ENCODE measurements at places on chromosomes 7 and 10. TPM values are rescaled to one million over a fixed set of nuclear protein-coding genes. Genes with fewer than 3 reads are reported as not detected.

Gene HACD1
- 3.4 TPM for total RNA-seq

DNA sequence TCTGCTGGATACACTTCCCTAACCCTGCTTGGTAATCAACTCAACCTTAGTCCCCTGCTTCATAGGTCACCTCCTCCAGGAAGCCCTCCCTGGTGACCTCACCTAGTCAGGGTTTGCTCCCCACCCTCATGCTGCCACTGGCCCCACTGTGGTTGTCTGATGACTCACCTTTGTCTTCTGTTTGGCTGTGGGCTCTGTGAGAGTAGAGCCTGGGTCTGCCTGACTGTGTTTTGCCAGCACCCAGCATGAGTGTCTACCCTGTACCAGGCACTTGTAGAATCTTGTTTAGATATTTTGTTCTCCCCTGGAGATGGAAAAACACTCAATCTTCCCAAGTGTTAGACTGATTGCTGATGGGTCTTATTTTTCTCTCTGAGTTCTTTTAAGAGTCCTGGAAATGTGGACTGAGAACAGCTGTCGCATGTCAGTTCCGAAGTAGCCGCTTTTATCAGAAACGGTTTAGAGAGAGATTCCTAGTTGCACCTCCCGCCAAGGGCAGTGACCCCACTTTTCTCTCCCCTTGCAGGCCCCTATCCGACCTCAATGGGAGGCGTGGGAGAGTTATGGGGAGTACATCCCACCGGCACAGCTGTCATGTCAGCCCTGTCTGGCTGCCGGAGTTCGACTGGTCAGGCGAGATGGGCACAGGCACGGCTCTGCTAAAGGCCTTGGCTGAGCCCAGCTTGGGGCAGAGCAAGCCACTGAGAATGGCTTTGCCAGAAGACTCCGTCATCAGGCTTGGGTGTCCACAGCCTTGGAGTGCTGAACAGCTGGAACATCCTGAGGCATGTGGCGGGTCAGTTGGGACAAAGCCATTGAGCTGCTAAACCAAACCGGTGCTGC lies 134.3 kb downstream of the GRK5 start:
- no peak for DNase-seq

Gene FKBP9
- total RNA-seq = not detected

Gene SLC18A2
- 0.22 TPM for total RNA-seq

Gene OIT3
- not detected for total RNA-seq

Gene CASP2
- total RNA-seq = 94.3 TPM

DNA sequence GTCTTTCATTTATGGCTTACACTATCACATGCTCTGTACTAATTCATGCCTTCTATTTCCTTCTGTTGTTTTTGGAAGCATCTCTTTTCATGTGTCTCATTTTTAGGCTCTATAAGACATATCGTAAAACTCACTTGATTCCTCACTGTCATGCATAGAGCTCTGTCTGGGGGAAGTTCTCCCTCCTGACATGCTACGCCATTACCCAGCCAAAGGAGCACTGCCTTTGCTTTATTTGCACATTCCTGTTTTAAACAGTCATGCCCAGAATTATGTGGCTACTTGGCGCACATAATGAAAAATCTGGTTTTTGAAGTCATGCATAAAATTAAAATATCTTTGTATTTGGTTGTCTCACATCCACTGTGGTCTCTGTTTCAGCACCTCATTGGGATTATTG lies 17.6 kb upstream of the AKR1C3 start:
- no peak for DNase-seq

- no peak for DNase-seq
Measured at GRCh38 chr7:30012757-30013156, 13.7 kb downstream of the FKBP14 start.

GRCh38 chr7:128911423-128912031 lies 1.0 kb upstream of the KCP start:
- DNase-seq = no peak

DNA sequence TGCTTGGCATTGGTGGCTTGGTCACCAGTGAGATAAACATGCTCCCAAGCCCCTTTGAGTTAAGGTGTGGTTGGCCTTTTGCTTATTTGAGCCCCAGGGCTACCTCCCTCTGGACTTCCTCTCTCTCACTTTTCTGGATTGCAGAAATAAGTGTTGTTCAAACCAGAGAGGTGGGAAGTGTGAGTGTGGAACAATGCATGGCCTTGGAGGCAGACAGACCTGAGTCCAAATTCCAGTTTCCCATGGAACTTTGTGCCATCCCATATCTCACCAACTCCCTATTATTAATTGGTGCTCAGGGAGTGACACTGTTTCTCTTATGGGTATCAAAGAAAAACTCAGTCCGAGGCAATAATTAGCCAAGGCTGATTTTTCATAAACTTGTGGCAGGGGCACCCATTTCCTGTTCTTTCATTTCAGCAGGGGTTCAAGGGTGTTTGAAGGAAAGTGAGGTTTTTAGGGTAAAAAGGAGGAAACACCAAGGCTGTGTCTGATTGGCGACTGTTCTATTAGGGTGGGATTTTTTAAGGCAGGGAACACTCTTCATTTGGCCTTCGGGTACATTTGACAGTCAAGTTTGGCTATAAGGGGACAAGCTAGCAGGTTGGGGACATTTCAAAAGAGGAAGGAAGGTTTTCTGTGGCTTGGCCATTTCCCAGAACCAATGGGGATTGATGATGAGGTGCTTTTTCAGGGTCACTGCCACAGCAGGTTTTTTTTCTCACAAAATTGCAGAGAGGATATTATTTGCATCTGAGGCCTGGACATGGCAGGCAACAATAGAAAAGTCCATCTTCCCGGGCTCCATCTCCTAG lies 148.8 kb upstream of the NPY start:
- DNase-seq = no peak

Gene WDR86
- 7.0 TPM for total RNA-seq

DNA sequence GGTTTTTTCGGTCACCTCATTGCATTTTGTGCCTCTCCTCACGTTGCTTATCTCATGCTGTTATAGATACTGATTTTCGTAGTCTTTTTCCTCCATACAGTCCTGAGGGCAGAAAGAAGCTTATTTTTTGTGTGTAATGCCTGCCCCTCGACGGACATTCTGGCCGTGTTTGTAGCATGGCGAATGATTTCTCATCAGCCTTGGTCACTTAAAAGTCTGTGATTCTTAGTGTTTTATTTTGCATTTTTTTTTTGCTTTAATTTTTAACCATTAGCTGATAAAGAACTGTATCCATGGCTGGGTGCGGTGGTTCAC lies 469 bp upstream of the NOC3L start:
- no peak for DNase-seq

Gene PTPRZ1
- not detected for total RNA-seq

Gene TECPR1
- total RNA-seq = 140 TPM
